ENCODE measurements at places on chromosomes 16 and 17.

DNA sequence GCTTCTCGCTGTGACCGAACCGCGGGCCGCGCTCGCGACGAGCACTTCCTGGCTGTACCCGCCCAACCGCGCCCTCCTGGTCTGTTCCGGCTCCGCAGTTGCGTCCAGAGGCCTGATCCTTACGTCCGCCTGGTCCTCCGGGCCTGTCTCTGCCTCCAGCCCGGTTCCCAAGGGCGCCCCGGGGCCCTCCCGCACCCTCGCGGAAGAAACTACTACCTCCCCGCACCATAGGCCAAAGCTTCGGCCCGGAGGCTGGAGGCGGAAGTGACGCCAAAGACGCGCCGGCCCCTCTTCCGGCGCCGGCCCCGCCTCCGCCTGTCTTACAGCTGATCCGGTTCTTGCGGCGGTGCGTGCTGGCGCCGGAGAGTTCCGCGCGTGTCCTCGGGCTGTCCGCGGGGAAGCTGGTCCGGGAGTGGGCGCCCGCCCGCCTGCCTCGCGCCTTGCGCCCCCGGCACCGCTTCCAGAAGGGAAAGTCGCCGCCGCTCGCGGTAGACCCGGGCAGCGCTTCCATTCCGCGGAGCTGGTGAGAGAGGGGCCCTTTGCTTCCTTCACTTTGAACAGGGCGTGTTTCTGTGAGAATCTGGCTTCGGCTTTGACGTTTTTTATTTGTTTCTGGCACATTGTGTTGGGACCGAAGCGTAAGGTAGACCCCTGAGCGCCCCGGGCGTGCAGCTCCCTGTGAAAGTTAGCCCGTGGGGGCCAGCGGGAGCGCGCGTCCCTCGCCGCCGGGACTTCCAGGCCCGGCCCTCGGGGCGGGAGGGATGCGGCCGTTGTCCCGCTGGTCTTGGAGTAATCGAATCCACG is at the start of gene ZNF778:
Gene ZNF778 (plus strand): TSS at position 316 of the 804 bp plus-strand sequence. CDS start 3,425 bp downstream, outside the sequence.
- peak; percentile 80 for DNase-seq

GRCh38 chr17:1611715-1612114 is 16.9 kb downstream of the SLC43A2 start:
- DNase-seq = no peak

GRCh38 chr17:79085154-79085920 is 10.7 kb downstream of the ENGASE start:
- DNase-seq = no peak

- DNase-seq = no peak
Observed at GRCh38 chr17:21463204-21463661, 87.1 kb downstream of the KCNJ12 start.

- peak; percentile 60 for DNase-seq
Observed at GRCh38 chr16:82063456-82064082, 28.5 kb downstream of the HSD17B2 start.

DNA sequence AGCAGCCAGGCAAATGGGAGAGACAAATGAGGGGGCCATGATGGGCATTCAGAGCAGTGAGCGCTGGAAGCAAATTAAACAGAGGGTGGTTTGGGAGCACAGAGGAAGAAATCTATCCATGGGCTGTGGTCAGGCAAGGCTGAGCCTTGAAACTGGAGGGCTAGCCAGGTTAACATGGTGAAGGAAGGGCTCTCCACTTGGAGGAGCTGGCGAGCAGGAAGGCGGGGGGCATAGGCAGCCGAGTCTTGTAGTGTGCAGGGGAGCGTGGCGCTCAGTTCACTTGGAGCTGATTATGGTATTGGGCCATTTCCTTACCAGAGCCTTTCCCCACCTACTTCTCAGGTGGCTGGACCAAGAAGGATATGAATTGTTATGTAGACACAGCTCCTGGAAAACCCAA is 189.7 kb downstream of the SNX29 start:
- no peak for DNase-seq

DNA sequence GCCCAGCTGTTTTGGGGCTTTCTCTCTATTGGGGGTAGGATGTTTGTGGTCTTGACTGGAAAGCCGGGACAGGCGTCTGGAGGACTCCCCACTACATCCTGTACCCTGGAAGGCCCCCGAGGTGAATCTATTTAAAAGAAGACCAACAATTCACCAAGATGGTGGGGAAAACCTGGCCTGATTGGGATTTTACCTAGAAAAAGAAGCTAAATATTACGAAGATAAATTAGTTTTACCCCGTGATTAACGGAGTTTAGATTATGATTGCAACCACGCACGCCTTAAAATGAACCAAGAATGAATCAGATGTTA is 779 bp upstream of the CCDC102A start:
- no peak for DNase-seq

GRCh38 chr16:11534262-11534661 is 52.5 kb downstream of the LITAF start:
- DNase-seq = no peak

- DNase-seq = no peak
Observed at GRCh38 chr16:62404842-62405611, 368.8 kb upstream of the CDH8 start.

DNA sequence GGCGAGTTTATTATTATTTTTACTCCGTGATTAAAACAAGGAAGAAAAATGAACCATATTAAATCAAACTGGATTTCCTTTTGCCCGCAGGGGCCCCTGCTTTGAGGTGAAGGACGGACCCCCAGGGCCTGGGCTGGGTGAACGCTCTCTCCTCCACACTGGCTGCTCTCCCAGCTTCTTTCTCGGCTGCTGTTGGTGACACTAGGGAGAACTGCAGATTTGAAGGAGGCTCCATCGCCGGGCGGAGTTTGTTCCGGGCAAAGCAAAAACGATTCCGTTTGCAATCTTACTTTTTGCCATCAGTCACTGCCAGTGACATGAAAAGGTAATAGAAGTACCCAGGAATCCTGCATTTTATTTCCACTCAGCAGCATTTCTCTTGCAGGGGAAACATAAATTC is 221.6 kb upstream of the SDK2 start:
- DNase-seq = no peak

- DNase-seq = no peak
Observed at GRCh38 chr17:36876966-36877365, 60.3 kb upstream of the LHX1 start.

DNA sequence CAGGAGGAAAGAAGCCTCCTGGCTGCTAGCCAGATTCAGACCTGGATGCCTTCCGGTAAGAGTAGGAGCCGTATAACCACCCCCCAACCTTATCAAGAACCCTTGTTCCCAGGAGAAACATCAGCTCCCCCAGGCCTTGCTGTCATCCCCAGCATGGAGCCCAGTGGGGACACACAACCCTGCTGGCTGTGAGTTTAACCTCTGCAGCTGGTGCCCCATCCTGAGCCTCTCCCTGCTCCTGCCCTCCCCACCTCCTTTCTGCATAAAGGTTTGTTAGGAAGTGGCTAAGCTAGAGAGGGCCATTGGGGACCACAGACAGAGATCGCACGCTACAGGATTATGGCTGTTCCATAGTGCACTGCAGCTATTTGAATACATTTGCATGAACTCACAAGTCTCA is 55.5 kb upstream of the RPL38 start:
- no peak for DNase-seq

GRCh38 chr17:71338396-71338795 is 782.4 kb upstream of the SOX9 start:
- DNase-seq = peak; percentile 58

DNA sequence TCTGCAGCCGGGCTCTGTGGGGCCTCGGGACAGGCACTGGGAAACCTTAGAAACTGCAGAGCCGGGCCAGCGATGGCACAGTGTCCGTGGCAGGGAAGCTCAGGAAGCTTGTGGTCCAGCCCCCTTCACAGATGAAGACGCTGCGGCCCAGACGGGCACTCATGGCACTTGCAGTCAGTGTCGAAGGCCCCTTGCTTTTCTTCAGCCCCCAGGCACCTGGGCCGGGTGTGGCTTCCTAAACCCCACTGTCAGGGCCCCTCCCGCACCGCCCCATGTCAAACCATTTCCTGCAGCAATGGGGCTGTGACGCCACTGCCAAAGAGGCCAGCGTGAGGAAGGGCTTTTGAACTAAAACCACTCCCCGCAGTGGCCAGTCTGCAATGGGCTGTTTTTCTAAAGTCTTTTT is 164.0 kb downstream of the LAT start:
- DNase-seq = no peak

- DNase-seq = no peak
Observed at GRCh38 chr17:44829523-44830358, at the start of gene GJC1. Gene GJC1, minus strand, starts transcription at chr17:44830287. Its CDS starts 24,470 bp downstream, at chr17:44805817.

- no peak for DNase-seq
Observed at GRCh38 chr16:1048442-1049112, 24.0 kb upstream of the SSTR5 start.

- no peak for DNase-seq
Observed at GRCh38 chr16:58034774-58035173, 9.2 kb downstream of the MMP15 start.

DNA sequence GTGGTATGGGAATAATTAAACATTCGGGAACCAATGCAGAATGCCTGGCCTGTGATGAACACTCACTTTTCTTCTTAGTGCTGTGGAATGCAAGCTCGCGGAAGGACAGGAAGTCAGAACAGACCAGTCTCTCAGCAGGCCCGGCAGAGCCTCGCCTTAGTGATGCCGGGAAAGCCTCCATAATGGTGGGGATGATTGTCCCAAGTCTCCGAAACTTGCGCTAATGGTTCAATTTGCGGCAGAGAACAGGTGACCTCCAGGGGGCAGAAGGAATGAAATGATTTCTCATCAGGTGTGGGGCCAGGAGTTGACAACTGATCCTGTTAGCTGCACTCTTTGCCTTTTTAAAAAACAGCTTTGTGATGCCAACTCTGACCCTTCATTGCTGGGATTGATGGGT is 170.6 kb downstream of the GSG1L start:
- DNase-seq = no peak

DNA sequence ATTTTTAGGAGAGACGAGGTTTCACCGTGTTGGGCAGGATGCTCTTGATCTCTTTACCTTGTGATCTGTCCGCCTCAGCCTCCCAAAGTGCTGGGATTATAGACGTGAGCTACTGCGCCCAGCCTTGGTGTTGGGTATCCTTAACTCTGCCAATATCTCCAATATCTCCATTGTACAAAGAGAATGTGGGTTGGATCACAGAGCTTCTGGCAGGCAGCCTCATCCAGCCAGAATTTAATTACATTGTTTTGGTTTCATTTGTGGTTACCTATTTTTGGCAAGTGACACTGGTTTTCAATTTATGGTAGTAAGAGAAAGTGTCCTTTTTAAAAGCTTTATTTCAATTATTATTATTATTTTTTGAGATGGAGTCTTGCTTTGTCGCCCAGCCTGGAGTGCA is 14.0 kb upstream of the RFWD3 start:
- DNase-seq = no peak

All from amniotic epithelial cell (primary cell).